ENCODE measurements at places on chromosomes 5 and 9.

DNA sequence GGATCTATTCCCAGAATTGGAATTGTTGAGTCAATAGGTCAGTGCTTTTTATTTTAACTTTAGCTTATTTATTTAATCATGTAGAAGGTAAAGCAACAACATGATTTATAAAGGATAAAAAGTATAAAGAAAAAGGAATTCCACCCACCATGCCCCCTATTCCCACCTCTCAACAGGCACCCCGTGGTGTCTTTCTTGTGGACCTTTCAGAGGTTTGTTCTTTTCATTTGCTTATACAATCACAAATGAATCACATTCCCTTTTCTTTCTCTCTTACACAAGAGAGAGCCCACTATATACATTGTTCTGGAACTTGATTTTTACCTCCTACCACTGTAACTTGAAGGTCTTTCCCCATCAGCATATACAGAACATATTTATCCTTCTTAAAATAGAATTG is 37.2 kb upstream of the SMIM32 start:
- DNase-seq, result no peak

DNA sequence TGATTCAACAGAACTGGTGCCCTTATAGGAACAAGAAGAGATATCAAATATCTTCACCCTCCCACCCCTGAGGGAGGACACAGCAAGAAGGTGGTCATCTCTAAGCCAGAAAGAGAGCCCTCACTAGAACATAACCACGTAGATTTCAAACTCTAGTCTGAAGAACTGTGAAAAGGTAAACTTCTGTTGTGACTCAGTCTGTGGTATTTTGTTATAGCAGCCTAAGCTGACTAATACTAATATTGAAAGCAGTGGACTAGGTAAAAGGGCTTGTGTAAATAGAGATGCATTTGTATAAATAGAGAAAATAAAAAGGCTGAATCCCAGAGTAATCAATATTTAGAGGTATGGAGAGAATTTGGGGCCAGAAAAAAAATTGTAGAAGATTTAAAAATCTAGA is 157.6 kb upstream of the CCNH start:
- DNase-seq, result no peak

GRCh38 chr9:82082563-82082962 is 94.0 kb downstream of the SPATA31D1 start:
- no peak for DNase-seq

GRCh38 chr5:135537271-135537670 is 1.5 kb upstream of the NEUROG1 start:
- DNase-seq, result no peak

DNA sequence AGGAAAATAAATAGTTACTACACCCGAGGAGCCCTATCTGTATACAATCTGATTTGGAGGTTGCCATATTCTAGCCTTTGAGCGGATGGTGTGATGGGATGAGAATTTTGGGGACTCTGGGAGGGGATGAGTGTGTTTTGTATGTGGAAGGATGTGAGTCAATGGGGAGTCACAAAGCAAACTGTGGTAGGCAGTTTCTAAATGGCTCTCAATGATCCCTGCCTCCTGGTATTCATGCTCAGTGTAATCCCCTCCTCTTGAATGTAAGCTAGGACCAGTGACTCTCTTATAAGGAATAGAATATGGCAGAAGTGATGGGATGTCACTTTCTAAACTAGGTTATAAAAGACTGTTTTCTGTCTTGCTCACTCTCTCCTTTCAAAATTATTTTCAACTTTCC is 205.7 kb upstream of the RIOK2 start:
- DNase-seq, result no peak

GRCh38 chr9:133845440-133845839 is 107.3 kb upstream of the SARDH start:
- DNase-seq, result peak; percentile 79

DNA sequence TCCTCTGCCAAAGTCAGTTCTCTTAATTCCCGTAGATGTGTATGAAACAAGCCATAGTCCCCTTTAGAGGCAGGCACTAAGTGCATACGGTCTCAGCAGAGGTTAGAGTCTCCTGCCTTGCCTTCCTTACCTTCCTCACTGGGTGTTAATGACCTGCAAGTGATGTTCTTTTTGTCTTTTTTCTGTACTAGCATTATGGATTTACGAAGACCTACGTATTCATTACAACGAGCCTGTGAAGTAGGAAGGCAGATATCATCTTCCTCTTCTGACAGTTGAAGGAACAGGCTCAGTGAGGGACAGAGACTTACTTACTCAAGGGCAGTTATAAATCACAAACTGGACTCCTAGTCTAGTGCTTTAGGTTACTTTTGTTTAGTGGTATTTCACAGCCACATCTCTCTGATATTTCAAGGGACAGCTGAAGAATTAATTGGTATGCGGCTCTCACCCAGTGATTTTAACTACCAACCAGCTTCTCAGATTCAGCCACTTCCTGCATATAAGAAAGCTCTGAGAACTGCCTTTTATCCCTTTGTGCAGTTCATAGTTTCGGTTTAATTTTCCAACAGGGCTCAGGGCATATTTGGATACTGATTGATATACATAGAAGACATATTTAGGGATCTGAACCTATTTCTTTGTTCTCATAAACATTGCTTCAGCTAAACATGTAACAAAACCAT is 85.1 kb upstream of the CKMT2 start:
- DNase-seq, result no peak

DNA sequence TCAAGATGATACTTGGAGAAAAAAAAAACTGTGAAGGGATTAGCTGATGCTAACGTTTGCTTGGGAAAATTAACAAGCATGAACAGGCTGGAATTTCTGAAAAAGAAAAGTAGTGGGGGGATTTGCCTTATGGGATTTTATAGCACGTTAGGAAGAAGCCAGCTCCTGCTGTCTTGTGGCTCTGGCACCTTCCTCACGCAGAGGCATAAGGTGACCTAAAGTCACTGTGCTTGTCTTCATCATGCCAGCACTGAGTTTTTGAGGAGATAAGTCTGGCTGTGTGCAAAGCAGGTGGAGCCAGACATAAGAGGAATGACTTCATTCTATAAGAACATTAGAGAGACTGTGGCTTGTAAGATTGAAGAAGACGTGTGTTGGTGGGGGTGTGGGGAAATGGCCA is 94.4 kb upstream of the MAP1B start:
- DNase-seq, result no peak

DNA sequence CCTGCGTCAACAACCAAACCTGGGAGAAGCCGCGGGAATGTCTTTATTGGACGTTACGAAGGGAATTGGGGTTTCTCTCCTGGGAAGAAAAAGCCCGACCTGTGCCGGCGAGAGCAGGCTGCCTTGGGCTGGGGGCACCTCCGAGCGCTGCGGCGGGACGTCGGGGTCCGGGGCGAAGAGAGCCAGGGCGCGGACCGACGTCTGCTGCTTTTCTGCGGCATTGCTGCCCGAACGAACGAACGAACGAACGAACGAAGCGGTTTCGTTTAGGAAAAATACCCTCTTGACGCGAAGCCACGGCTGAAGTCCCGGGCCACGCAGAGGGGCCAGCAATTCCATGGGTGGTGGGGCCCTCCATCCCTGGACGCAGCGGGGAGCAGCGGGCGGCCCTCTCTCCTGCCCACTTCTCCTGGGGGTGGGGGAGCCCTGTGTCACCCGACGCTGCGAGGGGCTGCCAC is 4.8 kb upstream of the PITX1 start:
- DNase-seq, result no peak

DNA sequence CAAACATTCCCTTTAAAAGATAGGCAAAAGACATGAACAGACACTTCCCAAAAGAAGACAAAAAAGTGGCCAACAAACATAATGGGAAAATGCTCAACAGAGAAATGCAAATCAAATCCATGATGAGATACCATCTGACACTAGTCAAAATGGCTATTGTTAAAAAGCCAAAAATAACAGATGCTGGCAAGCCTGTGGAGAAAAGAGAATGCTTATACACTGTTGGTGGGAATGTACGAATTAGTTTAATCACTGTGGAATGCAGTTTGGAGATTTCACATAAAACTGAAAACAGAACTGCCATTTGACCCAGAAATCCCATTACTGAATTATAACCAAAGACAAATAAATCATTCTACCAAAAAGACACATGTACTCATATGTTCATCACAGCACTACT is 58.3 kb upstream of the WDR41 start:
- DNase-seq, result no peak

DNA sequence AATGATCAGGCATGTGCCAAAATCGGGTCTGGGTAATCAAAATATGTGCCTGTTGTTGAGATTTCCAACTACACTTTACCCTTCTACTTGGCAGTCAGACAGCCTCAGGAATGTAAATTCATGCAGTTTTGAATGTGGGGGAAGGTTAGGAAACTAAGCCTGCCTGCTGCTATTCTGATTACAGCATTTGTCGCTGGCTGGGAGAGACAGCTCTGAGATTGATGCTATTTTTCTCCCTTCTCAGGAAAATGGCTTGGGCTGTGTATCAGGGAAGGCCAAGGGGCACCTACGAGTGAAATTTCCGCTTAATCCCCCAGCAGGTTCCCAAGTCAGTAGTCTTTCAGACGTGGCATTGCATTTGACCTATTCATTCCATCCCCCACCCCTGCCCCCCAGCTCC is 3.6 kb upstream of the RGS7BP start:
- DNase-seq, result no peak

- DNase-seq, result no peak
Measured at GRCh38 chr9:88653406-88653805, 118.4 kb downstream of the NXNL2 start.

GRCh38 chr9:89304834-89305188 is 6.2 kb upstream of the CKS2 start:
- no peak for DNase-seq

All from coronary artery (tissue), 2 donors.